SK-N-SH (cell line): ENCODE measurements at places on chromosomes 6 and 20. TPM values are rescaled to one million over a fixed set of nuclear protein-coding genes. Genes with fewer than 3 reads are reported as not detected.

DNA sequence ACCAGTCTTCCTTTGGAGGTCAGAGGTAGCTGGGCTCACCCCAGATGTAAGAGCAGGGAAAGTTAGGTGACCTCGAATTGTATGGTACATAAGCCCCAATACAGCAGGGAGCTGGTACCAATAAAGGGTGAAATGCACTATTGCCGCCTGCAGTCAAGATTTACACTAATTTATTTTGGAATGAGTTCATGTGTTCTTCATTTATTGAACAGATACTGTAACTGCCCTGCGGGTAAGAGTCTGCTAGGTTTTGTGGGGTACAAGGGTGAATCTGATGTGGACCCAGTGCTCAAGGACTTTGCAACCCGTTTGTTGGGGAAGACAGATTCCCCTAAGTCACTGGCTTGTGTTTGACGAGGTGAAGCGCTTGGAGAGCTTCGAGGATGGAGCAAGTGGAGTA is 2.5 kb upstream of the DNAJC5 start:
- H3K4me3 ChIP-seq = no peak overlapping the region
- no peaks in the 10 kb centered on the region for H3K27me3 ChIP-seq
- peaks cover 37% of the 10 kb centered on the region for H3K36me3 ChIP-seq
- H3K27ac ChIP-seq = no peak overlapping the region
- DNase-seq = no peak
- H3K4me1 ChIP-seq = peaks cover 15% of the 10 kb centered on the region

- H3K4me3 ChIP-seq = no peak overlapping the region
- peaks cover 34% of the 10 kb centered on the region for H3K36me3 ChIP-seq
- H3K27ac ChIP-seq = no peak overlapping the region
- H3K27me3 ChIP-seq = no peaks in the 10 kb centered on the region
- no peak for DNase-seq
Observed at GRCh38 chr6:36613200-36613995, 19.2 kb downstream of the SRSF3 start.

- no peak overlapping the region for H3K27ac ChIP-seq
- H3K4me3 ChIP-seq = no peak overlapping the region
- no peaks in the 10 kb centered on the region for H3K4me1 ChIP-seq
- H3K36me3 ChIP-seq = no peaks in the 10 kb centered on the region
Observed at GRCh38 chr6:47718571-47718970, 20.2 kb downstream of the ADGRF4 start.

- no peak overlapping the region for H3K27ac ChIP-seq
- H3K36me3 ChIP-seq = no peaks in the 10 kb centered on the region
- no peak for DNase-seq
- H3K4me1 ChIP-seq = no peaks in the 10 kb centered on the region
Observed at GRCh38 chr6:92910646-92911045, 508.7 kb downstream of the EPHA7 start.

GRCh38 chr6:77653816-77654215 is 977 bp downstream of the MEI4 start:
- no peaks in the 10 kb centered on the region for H3K4me1 ChIP-seq
- no peak overlapping the region for H3K27ac ChIP-seq

- peak overlapping the region; percentile 81 for H3K4me3 ChIP-seq
- peak; percentile 81 for DNase-seq
- peak overlapping the region; percentile 96 for H3K27ac ChIP-seq
- H3K27me3 ChIP-seq = no peaks in the 10 kb centered on the region
- H3K4me1 ChIP-seq = peaks cover 15% of the 10 kb centered on the region
Observed at GRCh38 chr20:3889489-3890397, 556 bp downstream of the PANK2 start.

DNA sequence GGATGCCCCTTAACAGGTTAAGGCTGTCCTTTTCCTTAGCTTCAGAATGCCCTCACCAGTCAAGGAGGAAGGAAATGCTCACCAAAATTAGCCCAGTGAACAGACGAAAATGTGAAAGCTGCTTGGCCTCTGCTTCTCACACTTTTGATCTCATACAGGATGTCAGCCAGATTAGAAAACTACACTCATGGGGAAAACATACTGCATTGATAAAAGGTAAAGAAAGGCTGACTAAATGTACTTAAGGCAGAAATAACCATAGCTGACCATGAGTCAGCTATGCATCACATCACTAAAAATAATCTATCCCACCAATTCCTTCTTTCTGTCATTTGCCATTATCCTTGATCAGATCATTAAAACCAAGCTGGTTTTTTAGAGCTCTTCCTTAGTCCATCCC is 198.4 kb upstream of the TENT5A start:
- no peaks in the 10 kb centered on the region for H3K36me3 ChIP-seq
- H3K4me1 ChIP-seq = 0 out of 2 replicates have a peak, but pooled peaks cover 6% of the 10 kb centered on the region
- no peak overlapping the region for H3K4me3 ChIP-seq
- no peak overlapping the region for H3K27ac ChIP-seq
- H3K27me3 ChIP-seq = no peaks in the 10 kb centered on the region

DNA sequence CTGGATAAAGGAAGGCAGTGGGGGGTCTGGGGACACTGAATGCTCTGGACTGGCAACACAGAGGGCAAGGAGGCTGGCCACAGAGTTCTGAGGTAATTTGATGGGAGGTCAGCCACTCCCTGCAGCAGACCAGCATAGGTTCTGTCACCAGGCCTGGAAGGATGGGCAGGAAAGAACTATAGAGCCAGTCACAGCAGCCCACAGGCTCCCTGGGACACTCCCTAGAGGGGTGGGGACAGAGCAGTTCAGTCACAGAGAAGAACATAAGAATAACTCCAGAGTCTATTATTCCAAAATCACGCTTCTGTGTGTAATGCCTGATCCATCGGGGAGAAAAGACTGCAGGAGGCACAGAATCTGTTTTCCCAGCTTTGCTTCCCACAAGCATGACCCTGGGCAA is 19.6 kb downstream of the DYNLRB1 start:
- no peak overlapping the region for H3K4me3 ChIP-seq
- H3K36me3 ChIP-seq = peaks cover 49% of the 10 kb centered on the region
- no peak overlapping the region for H3K27ac ChIP-seq

- H3K4me3 ChIP-seq = no peak overlapping the region
- no peaks in the 10 kb centered on the region for H3K36me3 ChIP-seq
- H3K4me1 ChIP-seq = peaks cover 19% of the 10 kb centered on the region
- peak; percentile 89 for DNase-seq
Observed at GRCh38 chr20:62822788-62823651, 6.2 kb downstream of the COL9A3 start.

DNA sequence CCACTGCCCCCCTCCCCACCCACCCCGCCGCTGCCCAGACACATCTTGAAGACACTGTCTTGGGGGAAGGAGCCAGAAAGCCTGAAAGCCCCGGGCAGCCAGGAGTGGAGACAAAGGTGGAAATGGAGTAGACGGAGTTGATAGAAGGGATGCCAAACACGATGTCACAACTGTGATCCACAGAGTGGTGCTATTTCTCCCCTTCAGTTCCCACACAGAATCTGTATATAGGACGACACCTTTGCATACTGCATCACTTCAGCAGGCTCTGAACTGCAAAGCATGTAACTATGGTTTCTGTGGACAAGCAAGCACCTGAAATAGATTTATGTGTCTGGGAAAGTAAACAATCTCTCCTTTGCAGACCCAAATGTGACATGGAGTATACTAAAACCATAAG is 56.4 kb upstream of the F13A1 start:
- H3K27ac ChIP-seq = no peak overlapping the region
- no peak overlapping the region for H3K4me3 ChIP-seq
- no peaks in the 10 kb centered on the region for H3K36me3 ChIP-seq

DNA sequence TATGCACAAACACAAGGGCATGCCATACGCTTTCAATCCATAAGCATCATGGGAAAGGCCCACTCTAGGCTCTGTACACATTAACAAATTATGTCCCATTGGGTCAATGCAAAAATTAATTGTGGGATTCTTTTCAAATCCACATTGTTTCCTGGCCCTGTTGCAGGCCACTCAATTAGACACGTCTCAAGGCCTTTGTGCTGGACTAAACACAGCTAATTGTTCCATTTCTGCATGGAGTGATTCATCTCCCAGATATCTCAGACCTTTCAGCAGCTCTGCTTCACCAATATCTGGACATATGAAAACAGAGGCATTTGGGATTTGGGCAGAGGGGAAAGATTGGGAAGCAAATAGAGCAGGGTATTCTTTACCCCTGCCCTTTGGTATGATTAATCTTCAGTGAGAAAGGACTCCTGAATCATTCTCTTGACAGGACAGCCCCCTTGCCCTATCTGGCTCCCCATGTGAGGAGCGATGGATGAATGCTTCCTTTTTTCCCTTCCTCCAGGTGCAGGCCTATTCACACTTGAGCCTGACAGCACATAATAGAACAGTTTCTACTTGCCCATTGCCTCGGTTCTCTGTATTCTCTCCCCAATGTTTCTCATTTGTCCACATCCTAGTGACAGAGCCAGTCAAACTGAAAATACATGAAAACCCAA is 547.6 kb downstream of the HAO1 start:
- H3K27ac ChIP-seq = no peak overlapping the region
- no peaks in the 10 kb centered on the region for H3K4me1 ChIP-seq
- no peaks in the 10 kb centered on the region for H3K27me3 ChIP-seq
- H3K4me3 ChIP-seq = no peak overlapping the region
- H3K36me3 ChIP-seq = no peaks in the 10 kb centered on the region
- DNase-seq = no peak

- H3K36me3 ChIP-seq = no peaks in the 10 kb centered on the region
- no peaks in the 10 kb centered on the region; the same call in none of the 2 replicates for H3K4me1 ChIP-seq
- H3K27me3 ChIP-seq = no peaks in the 10 kb centered on the region
- no peak overlapping the region; the same call in 1 of the 2 replicates for H3K27ac ChIP-seq
- DNase-seq = no peak
Observed at GRCh38 chr6:21186479-21187055, 407.0 kb upstream of the SOX4 start.

GRCh38 chr6:56041591-56041990 is 166.2 kb upstream of the BMP5 start:
- H3K4me1 ChIP-seq = no peaks in the 10 kb centered on the region
- no peak for DNase-seq
- no peaks in the 10 kb centered on the region for H3K27me3 ChIP-seq
- no peak overlapping the region for H3K27ac ChIP-seq
- no peaks in the 10 kb centered on the region for H3K36me3 ChIP-seq

- no peak for DNase-seq
- H3K27me3 ChIP-seq = 0 out of 2 replicates have a peak, but pooled peaks cover 6% of the 10 kb centered on the region
- no peak overlapping the region for H3K27ac ChIP-seq
- H3K36me3 ChIP-seq = no peaks in the 10 kb centered on the region
- no peak overlapping the region for H3K4me3 ChIP-seq
Observed at GRCh38 chr6:19979059-19979458, 141.9 kb downstream of the ID4 start.

Gene DBNDD2
- 22.4 and 24.5 TPM in 2 replicates for polyA plus RNA-seq

Gene ZC3H12D
- polyA plus RNA-seq = 0.03 and 0.05 TPM in 2 replicates

Gene CCM2L
- not detected in 2 replicates for polyA plus RNA-seq

Gene TOMM6
- polyA plus RNA-seq = 493 and 565 TPM in 2 replicates

Gene MYCT1
- 7.6 and 15.4 TPM in 2 replicates for polyA plus RNA-seq

Gene SLC24A3
- polyA plus RNA-seq = not detected in 2 replicates

Gene BFSP1
- 6.7 and 7.1 TPM in 2 replicates for polyA plus RNA-seq

Gene HLA-DQA1
- not detected in 2 replicates for polyA plus RNA-seq

Gene EBF4
- 15.9 and 20.6 TPM in 2 replicates for polyA plus RNA-seq
